Ecto neural progenitor cell (in vitro differentiated cells): ENCODE measurements at places on chromosomes 1 and 21.

- no peak for DNase-seq
Measured at GRCh38 chr1:87143413-87144135, 185.1 kb upstream of the LMO4 start.

GRCh38 chr1:8238141-8239038 lies 79.5 kb upstream of the SLC45A1 start:
- no peak for DNase-seq

GRCh38 chr1:43511394-43511793 lies 19.3 kb upstream of the PTPRF start:
- DNase-seq = peak; percentile 7

DNA sequence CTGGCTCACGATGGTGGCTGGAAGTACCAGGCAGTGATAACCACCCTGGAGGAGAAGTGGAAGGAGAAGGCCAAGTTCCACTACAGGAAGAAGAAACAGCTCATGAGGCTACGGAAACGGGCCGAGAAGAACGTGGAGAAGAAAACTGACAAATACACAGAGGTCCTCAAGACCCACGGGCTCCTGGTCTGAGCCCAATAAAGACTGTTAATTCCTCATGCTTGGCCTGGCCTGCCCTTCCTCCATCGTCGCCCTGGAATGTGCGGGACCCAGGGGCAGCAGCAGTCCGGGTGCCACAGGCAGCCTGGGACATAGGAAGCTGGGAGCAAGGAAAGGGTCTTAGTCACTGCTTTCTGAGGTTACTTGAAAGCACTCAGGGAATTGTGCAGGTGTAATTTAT lies 10.8 kb downstream of the IL24 start:
- no peak for DNase-seq

GRCh38 chr1:36787312-36787913 lies 246.9 kb downstream of the GRIK3 start:
- DNase-seq = no peak

- DNase-seq = no peak
Measured at GRCh38 chr1:231841616-231842344, 215.2 kb downstream of the DISC1 start.

- DNase-seq = no peak
Measured at GRCh38 chr1:199282751-199283305, 644.0 kb downstream of the PTPRC start.

- no peak for DNase-seq
Measured at GRCh38 chr1:222785529-222785928, 29.3 kb upstream of the DISP1 start.

DNA sequence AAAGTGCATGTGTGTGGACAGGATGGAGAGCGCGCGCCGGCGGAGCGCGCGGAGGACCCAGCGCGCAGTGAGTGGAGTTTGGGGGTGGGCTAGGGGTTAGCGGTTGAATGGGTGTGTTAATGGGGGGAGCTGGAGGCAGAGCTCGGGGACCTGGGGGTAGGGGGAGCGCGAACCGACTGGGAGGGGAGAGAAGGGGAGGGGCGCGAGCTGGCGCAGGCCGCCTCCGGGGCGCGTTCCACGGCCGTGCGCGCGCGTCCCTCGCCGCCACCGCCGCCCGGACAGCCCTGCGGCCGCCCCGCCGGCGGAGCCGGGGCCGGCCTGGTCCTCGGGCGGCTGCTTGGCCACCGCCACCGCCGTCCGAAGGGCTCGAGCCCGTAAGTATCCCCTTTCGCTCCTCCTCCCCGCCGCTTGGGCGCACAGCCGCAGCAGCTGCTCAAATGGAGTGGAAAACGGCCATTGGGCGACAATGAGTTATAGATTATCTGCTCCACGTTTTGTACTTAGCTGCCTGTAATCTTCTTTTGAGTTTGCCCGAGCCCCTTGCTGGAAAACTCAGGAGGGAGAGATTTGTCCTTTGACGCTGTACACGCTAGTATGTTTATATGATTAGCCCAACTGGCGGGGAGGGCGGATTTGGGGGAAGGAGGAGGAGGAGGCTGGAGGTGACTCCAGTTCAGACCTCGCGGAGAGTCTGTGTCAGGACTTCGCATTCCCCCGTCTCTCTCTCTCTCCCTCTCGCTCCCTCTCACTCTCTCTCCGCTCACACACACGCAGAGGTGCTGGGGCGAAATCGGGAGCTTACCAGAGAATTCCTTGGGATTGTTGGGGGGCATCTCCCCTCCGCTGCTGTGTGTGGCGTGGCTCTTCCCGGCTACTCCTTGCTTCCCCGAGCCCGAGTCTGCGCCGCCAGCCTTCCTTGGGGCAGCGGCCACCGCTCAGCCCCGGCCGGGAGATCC lies at the start of gene ADGRL2:
Gene ADGRL2 (plus strand): TSS at position 240 of the 956 bp plus-strand sequence. CDS start 36,051 bp downstream, outside the sequence.
- DNase-seq = peak; percentile 90

DNA sequence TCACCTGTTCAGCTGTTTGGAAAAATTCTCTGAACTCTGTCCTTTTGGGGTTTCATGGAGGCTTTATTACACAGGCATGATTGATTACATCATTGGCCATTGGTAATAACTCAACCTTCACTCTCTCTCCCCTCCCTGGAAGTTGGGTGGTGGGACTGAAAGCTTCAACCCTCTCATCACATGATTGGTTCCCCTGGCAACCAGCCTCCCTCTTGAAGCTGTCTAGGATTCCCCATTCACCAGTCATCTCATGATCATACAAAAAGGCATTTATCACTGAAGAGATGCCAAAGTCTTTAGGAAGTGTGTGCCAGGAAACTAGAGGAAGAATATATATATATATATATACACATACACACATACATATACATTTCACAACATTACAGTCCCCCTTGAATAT lies 228.5 kb downstream of the ZNF326 start:
- DNase-seq = no peak

- DNase-seq = no peak
Measured at GRCh38 chr1:227190321-227190720, 128.0 kb downstream of the CDC42BPA start.

DNA sequence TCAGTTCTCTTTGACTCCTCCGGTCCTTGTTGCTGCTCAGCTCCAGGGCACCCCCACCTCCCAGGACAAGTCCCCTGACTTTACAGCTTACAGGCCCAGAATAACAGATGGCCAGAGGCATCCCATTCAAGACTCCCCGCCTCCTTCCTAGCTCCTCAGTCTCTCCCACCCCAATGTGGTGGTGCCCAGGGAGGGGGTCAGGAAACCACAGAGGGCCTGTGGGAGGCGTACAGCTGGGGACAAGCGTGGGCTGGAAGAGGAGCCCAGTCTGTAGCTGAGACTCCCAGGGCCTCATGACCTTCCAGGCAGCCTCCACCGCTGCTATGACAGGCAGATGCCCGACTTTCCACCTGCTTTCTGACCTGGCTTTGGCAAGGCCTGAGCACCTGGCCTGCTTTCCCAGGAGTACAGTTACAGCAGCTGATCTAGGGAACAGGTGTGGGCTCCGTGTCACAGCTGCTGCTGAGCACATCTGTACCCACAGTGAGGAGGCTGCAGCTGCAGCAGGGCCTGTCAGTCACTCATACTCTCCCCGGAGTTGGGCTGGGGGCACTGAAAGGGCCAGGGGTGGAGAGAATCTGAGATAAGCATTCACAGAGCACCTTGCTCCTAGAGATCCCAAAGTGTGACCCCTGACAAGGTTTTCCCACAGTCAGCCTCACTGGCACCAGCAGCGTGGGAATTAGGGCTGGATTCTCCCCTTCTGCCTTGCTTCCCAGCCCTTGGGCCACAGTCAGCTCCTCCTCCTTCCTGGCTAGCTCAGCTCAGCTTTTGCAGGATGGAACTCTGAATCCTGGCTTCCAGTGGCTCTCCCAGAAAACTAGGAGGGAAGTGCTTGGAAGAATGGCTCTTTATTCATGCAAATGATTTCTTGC lies 7.1 kb upstream of the NAV1 start:
- DNase-seq = no peak

GRCh38 chr21:29321932-29322928 lies 23.5 kb downstream of the BACH1 start:
- DNase-seq = no peak

DNA sequence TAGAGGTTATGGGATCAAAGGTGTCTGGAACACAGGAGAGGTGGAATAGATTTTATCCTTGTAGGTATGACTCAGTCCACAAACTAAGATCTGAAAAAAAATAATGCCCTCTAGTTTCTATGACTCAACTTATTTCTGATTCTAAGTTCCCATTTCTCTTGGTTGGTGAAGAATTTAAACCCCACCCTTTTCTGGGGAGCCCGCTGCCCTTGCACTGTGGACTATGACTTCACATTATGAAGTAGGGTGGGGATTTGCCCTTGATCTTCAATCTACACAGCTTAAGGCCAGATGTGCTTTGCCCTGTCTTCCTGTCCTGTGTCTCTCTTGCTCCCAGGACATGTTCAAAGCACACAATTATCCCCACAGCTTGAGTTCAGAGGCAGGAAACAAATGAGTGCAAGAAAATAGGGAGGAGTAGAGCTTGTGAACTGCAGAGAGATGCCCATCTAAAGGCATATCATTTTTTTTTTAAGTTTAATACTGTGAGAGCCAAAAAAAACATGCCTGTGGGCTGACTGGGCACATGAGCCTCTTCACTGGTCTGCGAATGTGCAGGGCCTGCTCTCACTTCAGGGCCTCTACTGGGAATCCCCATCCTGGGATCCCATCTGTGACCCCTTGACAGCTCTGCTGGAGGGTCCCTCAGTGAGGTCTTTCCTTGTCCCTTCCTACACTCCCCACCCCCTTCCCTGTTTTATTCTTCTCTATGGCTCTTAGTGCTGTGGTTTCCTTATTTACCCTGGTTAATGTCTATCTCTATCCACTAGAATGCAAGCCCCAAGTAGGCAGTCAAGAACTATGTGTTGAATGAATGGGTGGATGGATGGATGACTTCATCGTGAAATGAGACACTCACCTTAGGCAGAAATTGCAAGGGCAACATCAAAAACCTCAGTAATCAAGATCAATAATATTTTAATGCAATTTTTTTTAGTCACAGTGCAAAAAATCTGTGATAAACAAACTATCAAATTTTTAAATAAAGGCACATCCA lies 61.5 kb downstream of the CD58 start:
- no peak for DNase-seq

GRCh38 chr1:44076066-44076465 lies 42.6 kb upstream of the KLF17 start:
- DNase-seq = no peak

GRCh38 chr1:214856843-214857242 lies 225.7 kb upstream of the KCNK2 start:
- no peak for DNase-seq

DNA sequence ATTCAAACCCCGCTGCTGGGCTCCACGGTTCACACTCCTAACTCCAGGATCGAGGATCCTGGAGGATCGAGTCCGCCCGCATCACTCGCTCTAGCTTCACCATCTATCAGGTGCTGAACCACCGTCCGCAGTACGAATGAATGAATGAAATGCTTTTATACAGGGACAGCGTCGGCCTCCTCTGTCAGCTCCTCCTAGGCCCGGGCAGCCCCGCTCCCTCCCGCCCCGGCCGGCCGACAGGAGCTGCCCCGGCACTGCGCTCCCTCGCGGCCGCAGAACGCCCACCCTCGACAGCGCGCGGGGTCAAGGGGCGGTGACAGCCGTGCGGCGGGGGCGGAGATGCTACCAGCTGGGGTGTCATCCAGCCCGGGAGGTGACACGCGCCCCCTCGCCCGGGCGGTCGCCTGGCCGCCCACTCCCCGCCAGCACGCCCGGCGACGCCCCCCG lies 520 bp downstream of the ZBTB17 start:
- peak; percentile 89 for DNase-seq

GRCh38 chr1:244852694-244853093 lies 11.6 kb downstream of the HNRNPU start:
- no peak for DNase-seq

- no peak for DNase-seq
Measured at GRCh38 chr1:32289256-32289655, 2.6 kb upstream of the HDAC1 start.

- DNase-seq = no peak
Measured at GRCh38 chr1:217348960-217349664, 281.8 kb downstream of the GPATCH2 start.

- DNase-seq = no peak
Measured at GRCh38 chr1:19478322-19478721, 7.0 kb downstream of the CAPZB start.

DNA sequence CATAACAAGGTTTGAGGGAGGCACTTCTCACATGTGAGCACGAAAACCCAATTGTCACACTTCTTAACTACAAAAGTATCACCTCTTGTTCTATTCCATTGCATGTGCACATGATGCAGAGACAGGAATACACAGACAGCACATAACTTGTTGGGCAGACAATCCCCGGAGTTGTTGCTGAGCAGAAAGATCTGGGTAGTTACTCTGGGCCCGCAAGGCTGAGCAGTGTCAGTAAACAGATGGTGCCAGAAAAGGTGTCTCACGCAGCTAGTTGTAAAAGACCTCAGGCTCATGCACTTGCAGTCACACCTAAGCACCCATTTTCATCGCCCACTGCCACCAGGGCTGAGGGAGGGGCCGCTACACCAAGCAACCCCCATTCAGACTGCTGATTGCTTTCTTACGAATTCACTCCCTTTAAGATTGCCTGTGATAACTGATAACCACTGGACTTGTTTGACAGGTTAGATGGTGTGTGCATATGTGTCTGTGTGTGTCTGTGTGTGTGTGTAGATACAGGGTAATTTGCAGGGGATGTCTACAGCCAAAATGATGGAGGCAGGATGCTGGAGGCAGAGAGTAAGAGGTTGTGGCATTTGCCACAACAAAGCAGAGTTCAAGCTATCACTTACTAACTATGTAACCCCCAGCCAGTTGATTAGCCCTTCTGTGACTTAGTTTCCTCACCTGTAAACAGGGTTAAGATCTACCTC lies 4.2 kb downstream of the LGR6 start:
- DNase-seq = no peak

DNA sequence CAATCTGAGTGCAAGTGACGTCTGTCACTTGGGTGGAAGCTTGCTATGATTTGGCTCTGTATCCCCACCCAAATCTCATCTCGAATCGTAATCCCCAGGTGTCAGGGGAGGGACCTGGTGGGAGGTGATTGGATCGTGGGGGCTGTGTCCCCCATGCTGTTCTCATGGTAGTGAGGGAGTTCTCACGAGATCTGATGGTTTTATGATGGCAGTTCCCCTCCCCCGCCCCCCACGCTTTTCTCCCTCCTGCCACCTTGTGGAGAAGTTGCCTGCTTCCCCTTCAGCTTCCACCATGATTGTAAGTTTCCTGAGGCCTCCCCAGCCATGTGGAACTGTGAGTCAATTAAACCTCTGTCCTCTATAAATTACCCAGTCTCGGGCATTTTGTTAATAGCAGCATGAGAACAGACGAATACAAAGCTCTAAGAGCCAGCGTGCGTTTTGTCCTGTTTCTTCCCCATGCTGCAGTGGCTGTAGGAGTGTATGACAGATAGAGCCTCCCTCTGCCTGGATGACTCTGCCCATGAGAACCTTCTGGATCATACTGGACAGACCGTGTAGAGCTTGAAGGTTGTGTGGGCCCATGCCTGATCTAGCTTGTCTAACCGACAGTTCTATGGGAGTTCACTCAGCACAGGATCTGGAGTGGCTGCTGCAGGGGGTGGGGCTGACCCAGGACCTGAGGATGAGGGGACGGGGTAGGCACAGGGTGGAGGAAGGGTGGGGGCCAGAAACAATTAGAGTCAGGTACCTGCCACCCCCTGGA lies 139.7 kb upstream of the ERRFI1 start:
- peak; percentile 54 for DNase-seq

DNA sequence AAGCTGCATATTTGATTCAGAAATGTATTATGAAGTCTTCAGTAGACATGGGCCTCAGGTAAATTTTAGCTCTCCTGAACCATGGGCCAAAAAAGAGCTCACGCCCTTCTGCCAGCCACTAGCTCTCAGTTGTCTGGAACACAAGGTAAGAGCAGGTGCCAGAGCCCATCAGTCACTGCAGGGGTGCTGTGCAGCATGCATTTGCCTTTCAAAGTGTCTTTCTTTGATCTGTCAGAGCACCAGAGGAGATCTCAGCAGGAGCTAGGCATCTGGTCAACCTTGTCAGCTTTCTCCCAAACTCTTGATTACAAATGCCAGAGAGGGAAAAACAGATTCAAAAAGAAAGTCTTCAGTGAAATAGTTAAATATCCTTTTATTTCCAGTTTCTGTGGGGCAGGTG lies 332.3 kb downstream of the COL11A1 start:
- DNase-seq = no peak
